ENCODE measurements at places on chromosomes 2 and 18.
A peak's percentile ranks its signal among the peaks of the same experiment; 100 is the strongest.

DNA sequence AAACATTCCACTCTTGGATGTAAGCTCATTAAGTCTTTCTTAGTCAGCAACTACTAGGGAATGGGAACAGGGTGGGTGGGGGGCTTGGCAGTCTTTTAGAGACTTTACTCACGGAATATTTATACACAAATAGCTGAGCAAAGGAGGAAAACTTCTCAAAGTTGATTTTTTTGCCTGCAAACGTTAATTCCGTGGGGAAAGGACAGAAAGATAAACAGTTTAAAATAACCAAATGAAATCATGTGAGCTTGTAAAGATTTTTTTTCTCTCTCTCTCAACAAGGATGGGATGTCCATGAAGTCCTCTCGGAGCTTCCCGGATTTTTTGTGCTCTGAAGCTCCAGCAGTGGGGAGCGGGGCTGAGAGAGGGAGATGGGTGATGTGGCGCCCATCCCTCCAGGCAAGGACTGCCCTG is 32.2 kb upstream of the MAT2A start:
- no peak for DNase-seq

- DNase-seq = no peak
Observed at GRCh38 chr18:38688416-38688815, 1122.8 kb upstream of the CELF4 start.

- DNase-seq = no peak
Observed at GRCh38 chr2:69163109-69163508, 150.1 kb downstream of the ANTXR1 start.

- peak; percentile 84 for DNase-seq
Observed at GRCh38 chr18:58195278-58195765, 151.3 kb downstream of the NEDD4L start.

GRCh38 chr18:8696749-8697211 is 8.6 kb upstream of the MTCL1 start:
- peak; percentile 25 for DNase-seq

GRCh38 chr18:35581898-35582641 is 530 bp downstream of the GALNT1 start:
- DNase-seq = peak; percentile 7

GRCh38 chr2:109374548-109375130 is 239.1 kb downstream of the SEPTIN10 start:
- DNase-seq = no peak

DNA sequence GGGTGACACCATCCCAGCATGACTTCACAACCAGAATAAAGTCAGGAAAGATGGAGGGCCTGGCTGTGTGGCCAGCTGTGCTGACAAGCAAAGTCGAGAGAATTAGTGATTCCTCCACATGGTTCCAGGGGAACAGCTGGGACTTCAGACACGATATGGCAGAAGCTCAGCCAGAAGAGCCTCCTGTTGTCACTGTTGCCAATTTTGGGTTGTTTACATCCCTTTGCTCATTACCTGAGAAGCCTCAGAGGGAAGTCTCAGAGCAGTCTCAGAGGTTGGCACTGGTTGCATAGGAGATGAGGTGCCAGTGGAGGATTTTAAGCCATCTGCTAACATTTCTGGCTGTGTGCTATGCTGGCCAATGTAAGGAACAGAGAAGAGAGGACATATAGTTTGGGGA is 16.0 kb downstream of the LINC00305 start:
- no peak for DNase-seq

GRCh38 chr18:52995875-52996274 is 655.9 kb downstream of the DCC start:
- no peak for DNase-seq

- DNase-seq = no peak
Observed at GRCh38 chr2:202017940-202018339, 15.7 kb upstream of the FZD7 start.

- DNase-seq = no peak
Observed at GRCh38 chr2:160459538-160460332, 33.9 kb downstream of the RBMS1 start.

GRCh38 chr2:116450990-116451389 is 1363.5 kb upstream of the DDX18 start:
- no peak for DNase-seq

- no peak for DNase-seq
Observed at GRCh38 chr2:33069894-33070651, 123.3 kb downstream of the LTBP1 start.

- DNase-seq = no peak
Observed at GRCh38 chr2:200461846-200462710, 47.8 kb downstream of the KCTD18 start.

GRCh38 chr2:239726631-239727181 is 298.4 kb downstream of the NDUFA10 start:
- DNase-seq = no peak

GRCh38 chr2:217868911-217869334 is 133.9 kb downstream of the TNS1 start:
- DNase-seq = no peak

- DNase-seq = no peak
Observed at GRCh38 chr18:58172031-58172430, 128.0 kb downstream of the NEDD4L start.

DNA sequence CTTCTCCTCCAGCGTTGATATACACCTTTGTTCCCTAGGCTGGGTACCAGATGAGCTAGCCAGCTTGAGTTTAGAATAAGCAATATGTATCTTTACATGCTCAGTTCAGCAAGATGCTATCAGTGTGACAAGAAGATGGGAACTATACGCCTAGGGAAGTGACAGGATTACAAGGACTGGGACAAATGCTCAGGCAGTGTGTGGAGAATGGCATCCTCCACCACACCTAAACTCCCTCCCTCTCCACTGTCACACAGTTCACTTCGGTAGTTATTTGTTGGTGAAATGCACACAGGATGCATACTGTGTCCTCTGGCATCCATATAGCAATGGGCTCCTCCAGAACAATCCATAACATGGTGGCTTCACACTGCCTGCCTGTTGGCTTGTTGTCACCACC is 7.7 kb downstream of the STAT1 start:
- no peak for DNase-seq

- DNase-seq = no peak
Observed at GRCh38 chr2:205827809-205828365, 145.6 kb downstream of the NRP2 start.

GRCh38 chr2:179218848-179219594 is 45.6 kb downstream of the SESTD1 start:
- DNase-seq = peak; percentile 21

DNA sequence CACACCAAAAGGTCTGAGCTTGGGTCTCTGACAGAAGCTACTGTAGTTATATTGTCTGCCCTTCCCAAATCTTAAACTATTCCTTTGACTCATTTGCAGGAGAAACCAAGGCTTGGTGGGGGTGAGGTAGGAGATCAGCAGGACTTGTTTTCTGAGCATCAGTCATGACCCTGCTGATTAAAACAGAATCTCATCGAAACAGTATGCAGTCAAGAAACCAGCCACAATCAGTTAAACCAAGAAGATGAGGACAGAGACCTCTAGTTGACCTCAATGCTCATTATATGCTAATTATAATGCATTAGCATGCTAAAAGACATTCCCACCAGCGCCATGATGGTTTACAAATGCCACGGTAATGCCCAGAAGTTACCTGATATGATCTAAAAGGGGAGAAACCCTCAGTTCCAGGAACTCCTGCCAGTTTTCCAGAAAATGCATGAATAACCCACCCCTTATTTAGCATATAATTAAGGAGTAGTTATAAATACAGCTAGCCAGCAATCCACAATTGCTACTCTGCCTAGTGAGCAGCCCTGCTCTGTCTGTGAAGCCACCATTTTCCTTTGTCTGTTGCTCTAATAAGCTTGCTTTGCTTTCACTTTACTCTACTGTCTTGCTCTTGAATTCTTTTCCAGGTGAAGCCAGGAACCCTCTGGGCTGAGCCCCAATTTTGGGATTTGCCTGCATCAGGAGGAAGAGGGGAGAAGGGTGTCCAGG is 26.7 kb downstream of the DSC3 start:
- DNase-seq = no peak

- no peak for DNase-seq
Observed at GRCh38 chr2:181784556-181784955, 104.2 kb upstream of the NEUROD1 start.

- peak; percentile 56 for DNase-seq
Observed at GRCh38 chr2:20378891-20379519, 28.4 kb upstream of the PUM2 start.

DNA sequence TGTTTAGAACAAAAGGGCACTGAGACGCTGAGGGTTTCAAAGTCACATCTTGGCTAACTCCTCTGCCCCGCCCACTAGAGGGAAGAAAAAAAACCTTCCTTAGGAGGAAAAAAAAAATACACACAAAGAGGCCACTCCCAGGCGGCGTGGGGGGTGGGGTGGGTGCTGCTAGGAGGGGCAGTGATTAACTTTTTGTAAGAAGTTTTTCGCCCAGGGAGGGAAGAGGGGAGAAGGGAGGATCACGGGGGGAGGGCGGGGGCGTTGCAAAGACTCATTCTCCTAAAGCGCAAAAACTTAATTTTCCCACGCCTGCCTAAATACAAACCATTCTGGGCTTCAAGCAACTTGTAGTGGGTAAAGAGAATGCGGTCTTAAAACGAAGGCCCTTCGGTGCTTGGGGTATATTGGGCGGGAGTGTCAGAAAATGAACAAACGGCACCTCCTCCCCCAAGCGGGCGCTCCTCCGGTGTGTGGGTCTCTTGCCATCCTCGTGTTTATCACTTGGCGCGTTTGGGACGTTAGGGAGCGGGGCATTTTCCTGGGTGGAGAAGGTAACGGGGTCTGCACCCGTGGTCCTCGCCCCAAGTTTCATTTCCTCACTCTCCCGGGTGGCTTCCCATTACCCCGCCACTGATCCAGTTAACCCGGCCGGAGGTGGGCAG is 1.7 kb downstream of the CXCR4 start:
- no peak for DNase-seq
